ENCODE measurements at places on chromosomes 3 and 15.

- no peak for DNase-seq
Measured at GRCh38 chr3:147807776-147808175, 398.6 kb downstream of the ZIC1 start.

DNA sequence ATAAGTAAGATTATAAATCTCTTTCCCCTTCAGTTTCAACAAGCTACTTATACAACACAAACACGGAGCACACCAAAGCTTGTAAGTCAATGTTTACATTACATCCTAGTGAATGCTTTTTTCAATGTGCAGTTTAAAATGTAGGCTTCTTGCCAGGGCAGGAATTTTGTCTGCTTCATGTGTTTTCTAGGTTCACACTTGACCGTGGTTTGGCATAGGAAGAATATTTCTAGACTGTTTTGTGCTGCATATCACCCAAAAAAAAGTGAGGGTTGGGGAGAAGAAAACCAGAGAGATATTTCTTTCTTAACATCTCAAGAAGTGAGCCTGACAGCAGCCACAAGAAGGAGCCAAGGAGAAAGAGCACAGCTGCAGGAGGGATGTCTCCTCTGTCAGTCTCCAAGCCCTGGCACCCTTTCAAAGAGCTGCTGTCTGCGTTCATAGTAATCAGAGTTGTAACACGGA lies 255.8 kb downstream of the MEIS2 start:
- DNase-seq, result no peak

GRCh38 chr3:9779721-9780457 lies 10.1 kb upstream of the CAMK1 start:
- DNase-seq, result no peak

GRCh38 chr15:89876396-89877082 lies 17.3 kb downstream of the AP3S2 start:
- DNase-seq, result no peak

DNA sequence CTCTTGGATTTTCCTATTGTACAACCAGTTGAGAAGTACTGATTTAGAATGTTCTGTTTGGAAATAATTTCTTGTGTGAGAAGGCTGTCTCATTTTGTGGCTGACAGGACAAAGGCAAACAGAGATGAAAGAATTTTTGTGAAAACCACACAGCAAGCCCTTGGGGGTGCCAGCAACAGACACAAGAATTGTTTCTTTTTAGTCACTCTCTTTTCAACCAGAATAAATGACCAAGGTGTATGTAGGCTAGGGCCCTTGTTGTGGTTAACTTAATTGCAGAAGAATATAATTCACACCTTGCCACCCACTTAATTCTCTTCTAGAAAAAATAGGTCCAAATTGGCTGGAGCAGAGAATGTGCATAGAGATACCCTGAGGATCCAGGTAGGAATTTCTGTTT lies 329.4 kb upstream of the TBC1D5 start:
- no peak for DNase-seq

DNA sequence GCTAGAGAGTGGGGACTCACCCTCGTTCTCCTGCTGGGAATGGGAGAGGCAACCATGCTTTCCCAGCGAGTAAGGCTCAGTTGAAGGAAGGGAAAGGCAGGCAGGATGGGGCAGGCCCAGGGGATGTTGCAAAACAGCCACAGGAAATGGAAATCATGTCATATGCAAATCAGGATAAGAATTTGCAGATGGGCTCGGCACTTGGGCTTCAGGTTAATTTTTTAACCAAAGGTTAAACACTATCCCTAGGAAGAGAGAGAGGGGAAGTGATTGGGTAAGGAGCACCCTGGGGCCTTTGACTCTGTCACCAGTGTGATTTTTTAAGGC lies 14.6 kb upstream of the PLA2G4E start:
- DNase-seq, result no peak

DNA sequence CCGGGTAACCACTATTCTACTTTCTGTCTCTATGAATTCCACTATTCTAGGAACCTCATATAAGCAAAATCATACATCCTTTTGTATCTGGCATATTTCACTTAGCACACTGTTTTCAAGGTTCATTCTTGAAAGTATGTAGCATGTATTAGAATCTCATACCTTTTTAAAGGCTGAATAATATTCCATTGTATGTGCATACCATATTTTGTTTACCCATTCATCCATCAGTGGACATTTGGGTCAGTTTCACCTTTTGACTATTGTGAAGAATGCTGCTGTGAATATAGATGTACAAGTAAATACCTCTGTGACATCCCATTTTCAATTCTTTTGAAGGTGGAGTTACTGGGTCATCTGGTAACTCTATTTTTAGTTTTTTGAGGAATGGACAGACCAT lies 36.6 kb upstream of the SEC22A start:
- DNase-seq, result no peak

GRCh38 chr3:52443791-52444687 lies 864 bp downstream of the SEMA3G start:
- DNase-seq, result no peak

DNA sequence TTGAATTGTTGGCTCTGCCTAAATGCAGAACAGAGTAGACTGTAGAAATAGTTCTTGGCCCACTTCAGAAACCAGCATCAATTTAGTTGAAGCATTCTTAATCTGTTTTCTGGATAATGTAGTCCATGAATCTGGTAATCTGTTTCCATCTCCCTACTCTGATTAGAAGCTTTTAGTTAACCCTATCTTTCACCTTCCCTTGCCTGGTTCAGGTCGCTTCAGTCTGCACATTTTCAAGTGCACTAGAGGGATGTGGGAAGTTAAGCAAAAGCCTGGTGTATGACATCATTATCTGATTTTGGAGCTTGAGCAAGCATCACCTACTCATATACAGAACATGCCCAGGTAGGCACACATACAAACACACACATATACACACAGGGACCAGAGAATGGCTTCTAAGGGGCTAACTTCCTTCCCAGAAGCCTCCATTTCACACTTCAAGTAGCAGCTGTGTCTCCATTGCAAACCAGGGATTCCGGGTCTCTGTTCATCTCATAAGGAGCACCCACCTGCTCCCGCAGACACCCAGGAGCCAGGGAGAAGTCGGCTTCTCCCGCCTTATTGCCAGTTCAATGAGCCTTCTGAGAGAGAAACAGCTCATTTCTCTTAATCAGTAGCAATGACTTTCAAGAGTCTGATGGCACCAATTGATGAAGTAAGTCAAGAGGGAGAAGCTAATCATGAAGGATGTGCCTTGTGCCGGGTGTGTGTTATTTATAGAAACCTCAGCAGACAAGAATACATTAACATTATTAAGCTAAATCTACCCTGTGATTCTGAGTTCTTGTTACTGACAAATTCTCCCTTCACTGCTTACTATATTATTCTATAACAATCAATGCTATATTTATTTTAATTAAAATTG lies 347.9 kb upstream of the STAC start:
- no peak for DNase-seq

- no peak for DNase-seq
Measured at GRCh38 chr3:37174532-37175126, at the start of gene LRRFIP2. Gene LRRFIP2 (minus strand): TSS chr3:37174582. CDS start chr3:37148983, 25,599 bp downstream.

DNA sequence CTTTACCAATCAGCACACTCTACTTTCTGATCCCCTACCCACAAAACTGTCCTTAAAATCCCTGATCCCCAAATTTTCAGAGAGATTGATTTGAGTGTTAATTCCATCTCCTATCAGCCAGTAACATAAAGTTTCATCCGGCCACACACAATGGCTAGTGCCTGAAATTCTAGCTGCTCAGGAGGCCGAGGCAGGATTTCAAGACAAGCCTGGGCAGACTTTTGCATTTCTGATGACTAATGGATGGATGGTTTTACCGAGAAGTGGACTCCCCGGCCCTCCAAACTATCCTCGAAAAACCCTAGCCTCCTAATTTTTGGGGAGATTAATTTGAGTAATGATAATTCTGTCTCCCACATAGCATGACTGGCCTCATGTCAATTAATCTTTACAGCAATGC lies 269.8 kb upstream of the POU1F1 start:
- no peak for DNase-seq

DNA sequence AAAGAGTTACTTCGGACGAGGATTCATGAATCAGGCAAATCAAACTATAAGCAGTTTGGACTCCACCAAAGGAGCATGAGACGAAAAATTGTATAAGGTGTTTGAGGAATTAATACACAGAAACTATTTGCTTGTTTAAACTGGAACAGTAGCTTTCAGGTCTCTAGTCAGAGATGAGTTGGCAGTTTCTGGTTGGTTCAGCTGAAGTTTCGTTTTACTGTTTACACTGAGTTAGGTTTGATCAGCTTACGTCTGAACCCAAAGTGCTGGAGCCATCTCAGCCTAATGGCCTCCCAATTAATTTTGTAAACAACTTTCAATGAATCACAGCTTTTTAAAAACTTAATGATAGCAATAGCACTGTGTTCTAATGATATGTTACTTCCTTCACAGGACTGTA lies 703.7 kb downstream of the NLGN1 start:
- DNase-seq, result no peak

DNA sequence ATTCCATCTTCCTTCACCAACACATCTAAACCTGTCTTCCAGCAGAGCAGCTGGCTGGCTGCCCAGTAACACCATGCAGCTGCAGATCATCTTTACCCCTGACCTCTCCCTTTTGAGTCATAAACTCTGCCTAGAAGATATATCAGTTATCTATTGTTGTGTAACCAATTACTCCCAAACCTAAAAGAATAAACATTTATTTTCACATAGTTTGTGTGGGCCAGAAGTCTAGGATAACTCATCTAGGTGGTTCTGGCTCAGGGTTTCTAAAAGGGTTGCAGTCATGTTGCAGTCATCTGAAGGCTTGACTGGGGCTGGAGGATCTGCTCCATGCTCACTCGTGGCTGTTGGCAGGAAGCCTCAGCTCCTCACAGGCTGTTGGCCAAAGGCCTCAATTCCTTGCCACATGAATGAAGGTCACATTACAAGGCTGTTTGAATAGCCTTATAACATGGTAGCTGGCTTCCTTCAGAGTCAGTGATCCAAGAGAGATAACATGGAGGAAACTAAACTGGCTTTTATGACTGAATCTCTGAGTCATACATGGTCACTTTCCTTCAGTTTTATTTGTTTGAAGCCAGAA lies 92.8 kb downstream of the GOLIM4 start:
- DNase-seq, result no peak

DNA sequence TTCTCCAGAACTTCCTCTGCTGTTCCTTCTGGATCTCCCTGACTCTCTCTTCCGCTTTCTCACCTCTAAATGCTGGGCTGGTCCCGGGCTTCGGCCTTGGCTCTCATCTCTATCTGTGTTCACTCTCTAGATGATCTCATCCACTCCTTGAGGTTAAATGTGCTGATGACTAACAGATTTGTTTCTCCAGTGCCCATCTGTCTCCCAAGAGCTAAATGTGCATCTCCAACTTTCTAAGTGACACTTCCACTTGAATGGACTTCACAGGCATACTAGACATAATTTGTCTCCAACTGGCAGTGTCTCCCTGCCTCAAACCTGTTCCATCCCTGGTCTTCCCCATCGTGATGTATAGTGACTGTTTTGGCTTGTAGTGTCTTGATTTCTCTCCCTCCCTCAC lies 95.3 kb downstream of the ITPR1 start:
- no peak for DNase-seq

DNA sequence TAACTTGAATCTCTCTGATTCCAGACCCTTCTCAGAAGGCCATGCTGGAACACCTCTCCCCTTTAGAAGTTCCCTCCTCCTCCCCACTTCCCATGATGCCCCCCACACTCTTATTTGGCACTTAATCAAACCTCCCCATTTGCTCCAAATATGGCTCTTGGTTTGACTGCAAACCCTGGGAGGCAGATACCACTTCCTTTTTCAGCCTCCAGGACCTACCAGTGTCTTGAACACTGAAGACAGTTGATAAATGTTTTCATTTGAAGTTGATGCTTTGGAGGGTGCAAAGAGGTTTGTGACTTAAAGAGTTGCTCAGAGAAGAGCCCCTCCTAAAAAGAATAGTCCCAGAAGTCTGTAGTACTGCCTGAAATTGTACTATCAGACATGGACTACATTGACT lies 61.5 kb downstream of the SEMA5B start:
- no peak for DNase-seq

DNA sequence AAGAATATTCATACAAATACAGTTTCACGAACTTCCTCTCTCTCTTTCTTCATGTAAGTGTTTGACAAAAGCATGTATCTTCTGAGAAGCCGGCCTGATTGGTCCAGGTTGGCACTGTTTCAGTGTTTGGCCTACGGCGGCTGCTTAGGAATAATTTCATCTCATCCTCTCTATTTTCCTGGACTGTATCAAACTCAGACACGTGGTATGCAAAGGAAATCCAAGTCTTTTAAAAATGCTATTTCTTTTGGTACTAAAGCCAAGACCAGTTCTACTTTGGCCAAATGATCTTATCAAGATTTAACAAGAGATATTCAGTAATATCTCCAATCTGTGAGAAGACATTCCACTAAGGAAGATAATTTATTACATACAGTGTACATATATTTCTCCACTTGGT lies 152.8 kb downstream of the TIGIT start:
- DNase-seq, result no peak

GRCh38 chr15:63992300-63992699 lies 54.0 kb downstream of the DAPK2 start:
- no peak for DNase-seq

- DNase-seq, result no peak
Measured at GRCh38 chr3:38317192-38317759, 29.3 kb upstream of the XYLB start.

DNA sequence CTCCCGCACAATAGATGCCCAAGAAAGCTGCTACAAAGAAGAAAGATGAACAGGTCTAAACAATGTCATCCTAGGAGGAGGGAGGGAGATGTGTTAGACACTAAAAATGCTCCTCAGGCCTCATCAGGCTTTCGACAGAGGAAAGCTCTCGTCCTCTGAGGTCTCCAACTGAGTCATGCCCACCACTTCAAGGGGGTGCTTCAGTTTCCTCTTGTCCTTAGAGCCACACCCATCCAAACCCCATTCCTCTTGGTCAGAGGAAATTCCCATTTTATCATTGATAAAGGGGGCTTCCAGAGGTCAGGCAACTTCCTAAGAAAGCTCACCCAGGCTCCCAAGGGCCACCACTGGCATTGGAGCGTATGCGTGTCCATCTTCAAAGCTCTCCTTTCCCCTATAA lies 50.1 kb downstream of the HEG1 start:
- no peak for DNase-seq

DNA sequence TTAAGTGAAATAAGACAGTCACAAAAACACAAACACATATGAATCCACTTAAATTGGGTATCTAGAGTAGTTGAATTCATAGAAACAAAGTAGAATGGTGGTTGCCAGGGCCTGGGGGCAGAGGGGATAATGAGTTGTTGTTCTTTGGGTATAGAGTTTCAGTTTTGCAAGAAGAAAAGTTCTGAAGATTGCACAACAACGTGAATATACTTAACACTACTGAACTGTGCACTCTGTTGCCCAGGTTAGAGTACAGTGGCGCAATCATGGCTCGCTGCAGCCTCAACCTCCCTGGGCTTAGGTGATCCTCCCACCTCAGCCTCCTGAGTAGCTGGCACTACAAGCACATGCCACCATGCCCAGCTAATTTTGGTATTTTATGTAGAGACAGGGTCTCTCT lies 14.9 kb downstream of the GRAMD2A start:
- no peak for DNase-seq

Data from endothelial cell (in vitro differentiated cells).